ENCODE measurements at places on chromosomes 1 and 21. TPM values are rescaled to one million over a fixed set of nuclear protein-coding genes. Genes with fewer than 3 reads are reported as not detected.

Gene LRRC71
- total RNA-seq: not detected

DNA sequence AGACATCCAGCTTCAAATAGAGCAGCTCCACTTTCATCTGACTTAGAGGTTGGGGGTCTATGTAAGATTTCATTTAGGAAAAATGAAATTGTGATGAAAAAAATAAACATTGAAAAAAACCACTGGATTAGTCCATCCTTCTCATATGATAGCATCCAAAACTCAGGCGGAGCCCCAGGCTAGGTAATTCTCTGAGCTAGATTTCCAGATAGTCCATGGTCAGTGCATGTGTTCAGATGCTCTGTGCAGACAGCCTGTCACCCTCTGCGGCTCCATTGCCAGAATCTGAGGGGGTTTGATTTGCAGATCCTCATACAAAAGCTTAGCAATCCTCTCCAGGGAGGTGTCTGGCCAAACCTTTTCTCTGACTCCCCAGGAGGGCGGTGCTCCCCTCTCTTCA, 49.2 kb downstream of the C8B start:
- no peak for DNase-seq

GRCh38 chr1:170562646-170563338, 30.8 kb downstream of the GORAB start:
- DNase-seq: peak; percentile 82

Gene PTAFR
- 13.1 TPM for total RNA-seq

GRCh38 chr1:10726355-10726754, 70.1 kb downstream of the CASZ1 start:
- peak; percentile 74 for DNase-seq

- DNase-seq: no peak
These were observed 11.0 kb downstream of the SH3BGRL3 start for GRCh38 chr1:26290882-26291261.

- no peak for DNase-seq
These were observed 97.8 kb downstream of the FMN2 start for GRCh38 chr1:240189386-240189989.

DNA sequence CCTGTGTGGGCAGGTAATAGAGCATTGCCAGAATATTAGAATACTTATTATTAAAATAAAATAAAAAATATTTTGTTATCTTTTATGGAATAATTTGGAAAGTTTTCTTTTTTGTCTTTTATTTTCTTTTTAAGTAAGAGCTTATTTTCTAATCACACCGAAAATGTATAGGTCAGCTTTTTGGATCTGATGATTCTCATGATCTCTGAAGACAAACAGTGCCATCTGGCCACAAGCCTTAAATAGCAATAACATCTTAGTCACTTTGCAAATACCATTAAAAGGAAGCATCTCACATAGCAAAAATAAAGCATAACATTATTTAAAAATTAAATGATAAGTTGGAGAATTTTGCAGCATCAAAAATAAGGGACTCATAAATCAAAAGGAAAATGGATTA, 213.8 kb downstream of the PLA2G4A start:
- no peak for DNase-seq

- DNase-seq: no peak
These were observed 48.8 kb downstream of the TENT5C start for GRCh38 chr1:117654493-117655219.

Gene CLDN17
- total RNA-seq: not detected

- DNase-seq: peak; percentile 78
These were observed 16.6 kb upstream of the ZSCAN20 start for GRCh38 chr1:33455539-33456501.

GRCh38 chr21:35335951-35336446, 286.9 kb upstream of the RUNX1 start:
- no peak for DNase-seq
